ENCODE measurements at places on chromosomes 6 and 20. TPM values are rescaled to one million over a fixed set of nuclear protein-coding genes. Genes with fewer than 3 reads are reported as not detected.

Gene RNF144B
- total RNA-seq, result 2.9 TPM

Gene OVOL2
- total RNA-seq, result 0.41 TPM

Gene RAET1G
- total RNA-seq, result not detected

Gene HDDC2
- 31.0 TPM for total RNA-seq

Gene CCN2
- 4.1 TPM for total RNA-seq

Gene F13A1
- total RNA-seq, result 13.5 TPM

Gene SLC24A3
- 13.5 TPM for total RNA-seq

Gene ARG1
- total RNA-seq, result 0.41 TPM

Gene TSBP1
- total RNA-seq, result not detected

Gene WASF1
- total RNA-seq, result 63.2 TPM

Gene ISM1
- total RNA-seq, result 1.6 TPM

Gene TTK
- 5.7 TPM for total RNA-seq

Measured in frontal cortex (tissue), 4 donors.